Iris pigment epithelial cell (primary cell): ENCODE measurements at places on chromosomes 1 and 21.

- no peak for DNase-seq
Observed at GRCh38 chr1:68570871-68571270, 74.0 kb upstream of the DEPDC1 start.

DNA sequence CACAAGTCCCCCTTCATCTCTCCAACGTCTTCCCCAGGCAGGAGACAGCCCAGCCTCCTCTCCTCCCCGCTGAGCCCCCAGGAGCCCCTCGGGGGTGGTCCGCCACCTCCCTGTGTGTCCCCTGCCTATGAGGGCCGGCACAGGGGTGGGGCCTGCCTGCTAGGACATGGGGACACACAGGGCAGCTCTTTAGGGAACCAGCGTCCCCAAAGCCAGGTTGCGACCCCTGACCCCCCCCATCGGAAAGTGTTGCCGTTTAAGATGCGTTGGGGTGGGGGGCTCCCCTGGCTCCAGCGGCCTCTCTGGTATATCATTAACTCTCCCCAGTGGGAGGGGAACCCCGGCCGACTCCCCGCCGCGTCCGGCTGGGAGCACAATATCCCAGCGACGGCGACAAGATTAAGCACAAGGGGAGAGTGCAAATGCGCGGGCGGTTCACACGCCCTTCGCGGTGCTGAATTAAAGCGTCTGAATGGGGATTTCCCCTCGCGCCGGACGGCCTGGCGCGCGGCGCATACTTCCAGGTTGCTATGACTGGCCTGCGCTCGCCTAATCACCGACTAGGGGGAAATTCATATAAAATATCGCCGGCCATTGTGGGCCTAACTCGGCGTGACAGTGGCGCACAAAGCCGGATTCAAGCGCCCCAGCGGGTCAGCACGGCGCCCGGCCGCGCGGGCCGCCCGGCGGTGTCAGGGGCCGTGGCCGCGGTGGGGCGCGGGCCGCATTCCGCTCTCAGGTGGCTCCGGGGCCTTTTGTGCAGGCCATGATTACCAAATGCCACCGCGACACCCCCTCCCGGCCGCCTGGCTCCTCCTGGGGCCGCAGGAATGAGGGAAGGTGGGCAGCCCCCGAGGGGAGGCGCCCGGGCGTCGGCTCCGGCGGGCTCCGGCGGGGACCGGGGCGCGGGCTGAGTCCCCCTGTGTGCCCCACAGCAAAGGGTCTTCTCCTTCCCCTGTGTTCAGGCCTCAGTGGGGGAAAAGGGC is 30.9 kb downstream of the WNT3A start:
- peak; percentile 48 for DNase-seq

- no peak for DNase-seq
Observed at GRCh38 chr1:8086055-8086454, 59.9 kb upstream of the ERRFI1 start.

GRCh38 chr1:161082996-161083747 is 6.2 kb downstream of the NECTIN4 start:
- DNase-seq: peak; percentile 97

- peak; percentile 40 for DNase-seq
Observed at GRCh38 chr1:78843111-78843510, 163.4 kb downstream of the ADGRL4 start.

DNA sequence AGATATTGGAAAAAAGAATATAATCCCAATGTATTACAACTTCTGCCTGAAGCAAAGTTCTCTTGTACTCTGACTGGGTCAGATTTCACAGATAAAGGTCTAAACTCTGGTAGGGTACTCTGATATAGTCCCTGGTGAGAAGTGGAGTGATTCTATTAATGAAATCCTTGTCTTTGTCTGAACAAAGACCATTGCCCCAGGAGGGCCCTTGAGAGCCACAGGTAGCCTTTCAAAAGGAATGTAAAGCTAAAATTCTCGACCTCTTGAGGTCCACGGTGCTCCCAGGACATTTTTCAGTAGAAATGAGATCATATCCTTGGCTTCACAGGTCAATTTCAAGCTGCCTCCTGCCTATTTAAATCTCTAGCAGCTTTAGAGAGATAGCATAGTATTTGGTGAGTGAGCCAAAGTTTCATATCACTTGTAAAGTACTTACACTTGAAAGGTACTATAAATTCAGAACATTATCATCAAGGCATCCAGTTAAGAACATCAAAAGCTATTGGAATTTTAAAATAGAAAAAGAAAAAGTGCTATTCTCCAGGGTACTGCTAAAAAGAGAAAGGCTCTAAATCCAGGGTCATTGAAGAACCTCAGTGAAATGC is 10.1 kb downstream of the TNNI3K start:
- DNase-seq: no peak

DNA sequence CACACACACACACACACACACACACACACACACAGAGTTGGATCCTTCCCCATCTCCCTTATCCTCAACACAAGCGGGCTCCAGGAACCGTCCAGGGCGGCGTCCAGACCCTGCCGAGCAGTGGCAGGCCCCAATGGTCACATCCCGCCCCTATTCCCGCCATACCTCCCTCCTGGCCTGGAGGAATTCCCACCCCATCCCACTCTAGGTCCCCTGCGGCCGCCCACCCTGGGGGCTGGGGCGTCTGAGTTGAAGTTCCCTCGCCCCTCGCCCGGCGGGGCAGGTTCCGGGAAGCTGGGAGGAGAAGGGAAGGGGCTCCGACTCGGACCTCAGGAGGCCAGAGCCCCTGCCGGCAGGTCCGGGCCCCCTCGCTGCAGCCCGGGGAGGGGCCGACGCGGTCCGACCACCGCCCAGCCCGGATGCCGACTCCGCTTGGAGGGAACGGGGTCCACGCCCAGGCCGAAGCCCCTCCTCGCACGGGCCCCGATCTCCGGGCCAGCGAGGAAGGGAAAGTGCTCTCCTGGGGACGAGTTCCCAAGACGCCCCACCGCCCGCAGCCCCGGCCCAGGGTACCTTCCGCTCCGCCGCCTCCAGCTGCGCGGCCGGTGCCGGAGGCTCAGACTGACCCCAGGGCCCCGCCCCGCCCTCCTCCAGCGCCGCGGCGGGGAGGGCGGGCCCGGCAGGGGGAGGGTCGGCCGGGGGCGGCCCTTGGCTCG is at the start of gene RHOC:
RHOC (minus strand) TSS at position 623 of the 716 bp plus-strand sequence. CDS start 3,328 bp downstream, outside the sequence.
- DNase-seq: peak; percentile 68

GRCh38 chr1:205652984-205653383 is 21.2 kb upstream of the ELK4 start:
- no peak for DNase-seq

DNA sequence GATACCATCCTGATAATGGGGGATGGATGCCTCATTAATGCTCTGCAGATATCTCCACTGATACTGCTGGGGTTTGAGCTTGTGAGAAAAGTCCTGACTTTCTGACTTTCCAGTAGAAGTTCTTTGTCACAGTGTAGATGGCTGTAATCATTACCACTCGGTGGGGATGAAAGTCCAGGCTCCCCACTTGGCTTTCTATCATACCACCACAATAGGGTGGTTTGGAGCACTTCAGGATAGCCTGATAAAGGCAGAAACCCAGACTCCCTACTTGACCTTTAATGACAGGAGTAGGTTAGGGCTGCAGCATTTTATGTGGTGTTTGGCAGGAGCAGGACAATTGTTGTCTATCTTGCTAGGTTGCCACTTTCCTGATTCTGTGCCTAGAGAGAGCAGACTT is 294.1 kb downstream of the BRINP3 start:
- no peak for DNase-seq

- DNase-seq: peak; percentile 7
Observed at GRCh38 chr1:183411091-183411490, 7.1 kb downstream of the NMNAT2 start.

GRCh38 chr21:20875742-20876141 is 122.5 kb upstream of the NCAM2 start:
- DNase-seq: no peak
